ENCODE measurements at places on chromosomes 16 and 17.
A peak's percentile ranks its signal among the peaks of the same experiment; 100 is the strongest.

DNA sequence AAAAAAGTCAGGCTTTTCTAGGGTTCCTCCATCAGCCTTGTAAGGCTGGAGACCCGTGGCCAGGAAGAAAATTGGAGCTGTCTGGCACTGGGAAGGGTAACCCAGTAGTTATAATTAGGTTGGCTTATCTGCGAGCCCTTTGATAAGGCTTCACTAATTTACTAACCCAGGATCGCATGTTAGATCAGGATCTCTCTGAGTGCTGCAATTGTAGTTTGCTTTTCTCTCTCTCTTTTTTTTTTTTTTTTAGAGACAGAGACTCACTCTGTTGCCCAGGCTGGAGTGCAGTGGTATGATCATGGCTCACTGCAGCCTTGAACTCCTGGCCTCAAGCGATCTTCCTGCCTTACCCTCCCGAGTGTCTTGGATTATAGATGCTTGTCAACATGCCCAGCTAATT is 17.0 kb downstream of the ABCC1 start:
- DNase-seq, result no peak

GRCh38 chr16:10949424-10949970 is 5.1 kb downstream of the CLEC16A start:
- peak; percentile 80 for DNase-seq

DNA sequence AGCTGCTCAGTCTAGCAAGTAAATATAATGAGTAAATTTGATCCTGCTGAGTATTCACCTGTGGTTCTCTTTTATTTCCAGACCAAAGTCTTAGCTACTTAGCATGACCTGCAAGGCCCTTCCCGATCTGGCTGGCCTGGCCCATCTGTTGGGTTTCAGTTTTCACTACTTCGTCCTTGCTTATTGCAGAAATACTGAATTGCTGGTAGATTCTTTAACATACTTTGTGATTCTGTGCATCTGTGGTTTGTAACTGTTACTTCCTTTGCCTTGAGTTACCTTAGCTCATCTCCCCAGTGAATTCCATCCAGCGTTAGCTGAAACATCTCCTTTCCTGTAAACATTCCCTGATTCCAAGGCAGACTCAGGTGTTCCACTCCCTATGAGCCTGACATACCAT is 131.1 kb downstream of the PHKB start:
- no peak for DNase-seq

GRCh38 chr17:28142305-28142704 is 99.8 kb downstream of the NLK start:
- no peak for DNase-seq

DNA sequence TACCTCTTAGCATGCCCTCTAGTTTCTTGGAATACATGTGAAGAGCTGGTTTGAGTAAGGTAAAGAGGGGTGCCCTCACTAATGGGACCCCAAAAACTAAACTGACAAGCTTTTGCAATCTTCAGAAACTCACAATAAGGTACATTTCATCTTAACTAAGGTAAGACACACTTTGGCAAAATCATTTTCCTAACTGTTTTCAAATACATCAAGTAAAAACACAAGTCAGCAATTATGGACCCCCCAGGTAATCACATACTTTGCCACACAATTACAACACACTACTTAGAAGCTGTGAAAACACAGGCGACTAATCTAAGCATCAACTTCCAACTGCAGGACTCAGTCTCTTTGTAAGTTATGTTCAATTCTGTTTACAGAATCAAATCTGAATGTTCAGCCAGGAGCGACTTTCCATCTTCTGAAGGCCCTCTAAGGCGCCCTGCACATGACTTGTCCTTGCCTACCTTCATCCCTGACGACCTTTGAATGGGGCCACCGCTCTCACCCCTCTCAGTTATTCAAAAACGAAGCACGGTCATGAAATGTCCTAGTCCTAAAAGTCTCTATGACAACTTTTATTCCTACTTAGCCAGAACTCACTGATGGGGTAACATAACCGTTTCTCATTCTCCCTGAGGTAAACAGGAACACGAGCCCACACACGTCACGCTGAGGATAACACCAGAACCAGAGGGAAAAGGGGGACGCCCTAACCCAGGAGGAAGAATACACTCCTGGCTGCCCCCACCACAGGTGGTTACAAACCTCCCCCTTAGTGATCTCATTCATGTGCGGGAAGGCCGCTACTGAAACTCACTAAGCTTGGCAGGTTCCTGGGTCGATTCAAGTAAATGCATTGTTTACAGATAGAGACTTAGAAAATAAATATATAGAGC is 5.5 kb downstream of the CREBBP start:
- DNase-seq, result no peak

GRCh38 chr17:13016881-13017654 is 759 bp downstream of the ELAC2 start:
- no peak for DNase-seq

GRCh38 chr16:48507886-48508285 is 102.1 kb downstream of the N4BP1 start:
- DNase-seq, result no peak

DNA sequence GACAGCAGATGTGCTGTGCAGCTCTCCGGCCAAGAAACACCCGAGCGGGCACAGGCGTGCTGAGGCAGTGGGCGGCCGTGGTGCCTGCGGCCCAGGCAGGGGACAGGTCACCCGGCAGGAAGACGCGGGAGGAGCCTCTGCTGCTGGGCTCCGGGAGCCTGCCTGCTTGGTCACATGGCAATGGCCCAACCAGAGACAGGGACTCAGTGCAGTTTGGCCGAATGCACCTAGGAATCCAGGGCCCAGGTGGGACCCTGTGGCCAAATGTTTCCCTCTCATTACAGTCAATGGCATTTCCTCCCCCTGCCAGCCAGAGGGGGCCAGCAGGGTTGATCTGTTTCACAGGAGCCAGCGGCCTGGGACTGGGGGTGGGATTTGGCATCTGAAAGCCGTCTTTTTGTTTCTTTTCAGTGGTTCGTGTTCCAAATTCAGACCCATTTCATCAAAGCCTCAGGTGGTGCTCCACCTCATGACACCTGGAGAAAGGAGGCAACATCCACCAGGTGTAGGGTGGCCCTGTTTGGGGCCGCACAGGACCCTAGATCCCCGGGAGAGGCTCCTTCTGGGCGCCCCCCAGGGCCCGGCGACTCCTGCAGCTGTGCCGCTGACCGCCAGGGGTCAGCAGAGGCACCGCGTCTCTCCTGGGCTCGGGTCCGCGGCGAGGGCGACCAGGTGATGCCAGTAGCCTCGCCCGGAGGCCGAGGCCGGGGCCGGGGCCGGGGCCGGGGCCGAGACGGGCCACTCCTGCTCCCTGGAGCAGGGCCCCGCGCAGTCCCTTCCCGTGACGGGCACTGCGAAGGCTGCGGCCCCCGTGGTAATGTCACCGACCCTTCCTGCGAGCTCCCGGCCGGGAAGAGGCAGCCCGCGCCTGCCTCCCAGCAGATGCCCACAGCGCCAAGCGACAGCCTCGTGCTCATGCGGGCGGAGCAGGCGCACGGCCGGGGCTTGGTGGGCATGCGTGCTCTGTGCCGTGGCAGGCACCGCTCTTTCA is 118.5 kb downstream of the C16orf78 start:
- no peak for DNase-seq

GRCh38 chr16:74092336-74092735 is 204.3 kb upstream of the PSMD7 start:
- DNase-seq, result no peak

DNA sequence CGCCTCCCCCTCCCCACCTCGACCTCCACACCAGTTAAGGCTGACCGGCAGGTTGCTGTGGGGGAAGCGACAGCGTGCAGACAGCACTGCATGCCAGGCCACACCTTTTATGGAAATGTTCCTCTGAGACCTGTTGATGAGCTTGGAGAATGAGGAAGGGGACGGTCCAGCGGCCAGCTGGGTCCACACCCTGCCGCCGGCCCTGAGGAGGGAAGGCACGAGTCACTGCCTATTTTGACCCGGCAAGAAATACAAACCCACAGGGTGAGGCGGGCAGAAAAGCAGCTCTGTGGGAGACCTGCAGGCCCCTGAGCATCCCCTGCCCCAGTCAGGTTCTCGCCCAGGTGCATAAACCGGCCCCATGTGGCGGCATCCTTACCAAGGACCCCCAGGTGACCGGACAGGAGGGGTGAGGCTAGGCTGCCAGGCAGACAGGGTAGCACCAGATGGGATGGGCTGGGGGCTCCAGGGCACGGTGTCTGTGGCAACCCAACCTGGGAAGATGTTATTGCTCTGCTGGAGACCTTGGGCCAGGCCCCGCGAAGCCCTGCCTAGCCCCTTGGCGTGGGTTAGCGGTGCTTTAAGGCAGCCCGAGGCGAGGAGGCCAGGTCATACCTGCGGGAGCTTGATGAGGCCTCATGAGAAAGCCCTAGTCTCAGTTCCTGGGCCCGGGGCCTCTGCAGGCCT is 12.7 kb downstream of the NATD1 start:
- DNase-seq, result no peak
